ENCODE measurements at places on chromosomes 6 and 20.

DNA sequence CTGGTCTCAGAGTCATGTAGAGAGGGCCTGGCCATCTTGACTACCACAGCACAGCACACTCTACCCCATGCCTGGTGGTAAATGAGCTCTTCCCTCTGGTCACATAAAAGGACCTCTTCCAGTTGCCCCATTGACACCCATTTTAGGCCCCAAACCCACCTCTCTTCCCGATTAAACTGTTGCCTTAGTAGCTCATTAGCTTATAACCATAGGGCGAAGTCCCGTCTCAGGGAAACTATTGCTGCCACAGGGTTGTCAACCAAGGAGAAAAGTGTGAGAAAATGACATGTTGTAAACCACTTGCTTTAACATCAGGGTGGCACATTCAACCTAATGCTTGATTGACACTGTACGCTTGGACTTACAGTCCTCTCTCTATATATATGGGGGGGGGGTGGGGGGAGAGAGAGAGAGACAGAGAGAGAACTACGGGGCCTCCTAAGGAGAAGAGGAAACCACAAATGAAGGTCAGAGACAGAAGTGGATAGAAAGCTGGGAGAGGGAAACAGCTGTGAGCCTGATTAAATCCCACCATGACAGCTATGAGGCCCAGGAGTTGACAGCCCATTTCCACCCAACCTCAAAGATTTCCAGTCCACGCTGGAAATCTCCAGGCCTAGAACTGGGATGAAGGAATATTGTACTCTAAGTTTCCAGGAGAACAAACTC, 14.9 kb upstream of the BTN1A1 start:
- DNase-seq: peak; percentile 88

DNA sequence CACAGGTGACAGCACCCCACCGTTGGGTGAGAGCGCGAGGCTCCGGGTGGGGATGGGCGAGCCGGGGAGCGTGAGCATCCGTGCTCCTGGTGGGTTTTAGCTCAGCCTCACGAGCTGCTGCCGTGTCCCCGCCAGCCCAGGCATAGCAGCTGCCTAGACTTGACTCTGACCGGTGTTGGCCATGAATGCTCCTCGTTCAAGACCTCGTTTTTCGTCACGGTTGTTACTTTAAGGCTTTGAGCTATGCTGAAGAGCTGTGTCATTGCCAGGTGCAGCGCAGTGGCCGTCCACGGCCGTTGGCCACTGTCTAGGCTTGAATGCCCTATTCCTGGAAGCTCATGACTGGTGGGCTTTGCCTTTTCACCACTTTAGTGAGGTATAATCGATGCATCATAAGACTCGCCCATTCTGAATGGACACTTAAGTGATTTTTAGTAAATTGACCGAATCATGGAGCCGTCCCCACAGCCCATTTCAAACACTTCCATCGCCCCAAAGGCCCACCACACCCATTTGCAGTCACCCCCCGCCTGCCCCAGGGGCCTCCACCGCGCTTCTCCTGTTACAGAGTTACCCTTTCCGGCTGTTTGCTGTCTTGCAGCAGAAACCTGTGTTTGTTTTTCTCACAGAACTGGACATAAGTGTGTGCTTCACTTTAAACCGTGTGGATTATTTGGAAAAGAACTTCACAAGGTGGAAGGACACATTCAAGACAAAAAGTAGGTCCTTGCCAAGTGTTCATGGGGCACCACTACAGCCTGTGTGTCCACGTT, 21.4 kb upstream of the ADRM1 start:
- DNase-seq: no peak

DNA sequence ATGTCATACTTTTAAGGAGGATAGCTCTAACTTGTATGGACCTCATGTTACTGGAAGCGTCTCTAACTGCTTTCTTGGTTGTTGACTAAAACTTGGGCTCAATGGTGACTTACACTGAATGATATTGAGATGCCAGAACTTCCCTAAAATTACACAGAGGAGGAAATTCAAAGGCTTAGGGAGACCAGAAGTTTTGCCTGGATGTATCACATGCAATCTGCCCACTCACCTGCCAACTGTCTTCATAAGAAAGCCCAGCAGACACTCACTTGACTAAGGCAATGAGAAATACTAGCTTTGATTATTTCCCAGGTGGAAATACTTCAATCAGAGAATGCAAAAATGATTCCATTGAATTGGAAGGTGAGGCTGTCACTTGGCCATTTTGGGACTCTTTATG, 51.2 kb upstream of the PDYN start:
- no peak for DNase-seq

- no peak for DNase-seq
These were observed 301.8 kb upstream of the AGPAT4 start for GRCh38 chr6:161575523-161576254.

DNA sequence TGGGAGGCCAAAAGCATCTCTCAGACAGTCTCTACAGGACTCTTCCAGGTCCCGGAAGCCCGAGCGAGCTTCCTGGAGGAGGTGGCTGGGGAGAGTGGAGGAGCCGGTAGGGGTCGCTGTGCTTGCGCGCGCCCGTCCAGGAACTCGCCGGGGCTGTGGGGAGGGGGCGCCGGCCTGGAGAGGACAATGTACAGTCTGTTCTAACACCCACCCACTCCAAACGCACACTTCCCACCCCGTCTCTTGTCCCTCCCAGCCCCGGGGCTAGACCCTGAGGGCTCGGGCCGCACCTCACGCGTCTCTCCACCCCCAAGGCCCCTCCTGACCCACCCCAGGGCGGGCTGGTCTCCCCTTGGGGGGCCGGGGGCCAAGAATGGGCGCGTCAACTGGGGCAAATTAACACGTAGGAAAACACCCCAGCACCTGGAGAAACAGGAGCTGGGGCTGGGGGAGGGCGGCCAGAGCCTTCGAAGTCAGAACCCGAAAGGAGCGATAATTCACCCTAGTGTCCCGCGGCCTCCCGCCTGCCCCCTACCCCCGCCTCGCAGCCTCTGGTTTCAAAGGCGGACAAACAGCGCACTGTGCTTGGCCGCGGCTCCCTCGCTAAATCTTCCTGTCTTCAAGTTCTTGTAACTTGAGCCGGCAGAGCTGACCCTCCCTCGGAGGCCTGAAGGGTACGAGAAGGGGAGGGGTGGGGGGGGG, 103.2 kb upstream of the FOXP4 start:
- DNase-seq: peak; percentile 19

- no peak for DNase-seq
These were observed 285.6 kb upstream of the ID4 start for GRCh38 chr6:19551611-19552010.

GRCh38 chr20:32333988-32334885, 23.9 kb upstream of the ASXL1 start:
- peak; percentile 88 for DNase-seq

GRCh38 chr6:16933961-16934360, 167.9 kb upstream of the STMND1 start:
- DNase-seq: no peak

GRCh38 chr6:140360651-140361050, 986.2 kb upstream of the CITED2 start:
- no peak for DNase-seq

- DNase-seq: no peak
These were observed 16.7 kb upstream of the CDK5RAP1 start for GRCh38 chr20:33418033-33418432.

DNA sequence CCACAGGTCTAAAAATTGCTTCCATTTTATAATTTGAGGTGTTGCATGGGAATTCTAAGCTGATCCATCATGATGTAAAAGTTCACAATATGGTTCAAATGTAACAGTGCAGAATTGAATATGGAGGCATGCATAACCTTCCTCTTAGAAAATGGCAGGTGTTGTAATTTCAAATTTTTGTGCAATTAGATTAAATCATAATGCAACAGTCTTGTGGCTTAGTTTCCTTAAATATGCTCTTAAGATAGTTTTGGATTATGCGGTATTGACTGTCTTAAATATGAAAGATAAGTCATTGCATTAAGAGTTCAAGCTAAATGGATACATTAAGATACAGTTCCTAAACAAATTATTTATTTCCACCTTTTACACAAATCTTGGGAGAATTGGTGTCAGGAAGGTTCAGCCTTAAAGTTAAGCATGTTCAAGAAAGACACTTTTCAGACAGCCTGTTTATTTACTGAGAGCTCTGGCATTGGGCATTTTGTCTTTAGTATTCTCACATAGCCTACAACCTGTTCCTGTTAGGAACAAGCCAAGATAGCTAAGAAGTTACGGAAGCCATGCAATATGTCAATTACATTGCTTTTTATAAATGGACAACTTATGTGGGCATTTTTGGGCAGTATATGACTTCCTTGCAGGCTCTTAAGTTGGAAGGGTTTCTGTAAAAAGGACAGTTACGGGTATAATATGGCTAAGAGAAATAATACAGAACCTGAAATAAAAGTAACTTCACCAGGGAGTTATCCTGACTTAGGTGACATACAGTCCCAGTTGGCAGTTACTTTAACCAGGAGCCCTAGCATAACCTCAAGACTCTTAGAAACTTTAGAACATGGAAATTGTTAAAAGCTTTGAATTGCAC, 9.3 kb downstream of the SRSF3 start:
- no peak for DNase-seq

DNA sequence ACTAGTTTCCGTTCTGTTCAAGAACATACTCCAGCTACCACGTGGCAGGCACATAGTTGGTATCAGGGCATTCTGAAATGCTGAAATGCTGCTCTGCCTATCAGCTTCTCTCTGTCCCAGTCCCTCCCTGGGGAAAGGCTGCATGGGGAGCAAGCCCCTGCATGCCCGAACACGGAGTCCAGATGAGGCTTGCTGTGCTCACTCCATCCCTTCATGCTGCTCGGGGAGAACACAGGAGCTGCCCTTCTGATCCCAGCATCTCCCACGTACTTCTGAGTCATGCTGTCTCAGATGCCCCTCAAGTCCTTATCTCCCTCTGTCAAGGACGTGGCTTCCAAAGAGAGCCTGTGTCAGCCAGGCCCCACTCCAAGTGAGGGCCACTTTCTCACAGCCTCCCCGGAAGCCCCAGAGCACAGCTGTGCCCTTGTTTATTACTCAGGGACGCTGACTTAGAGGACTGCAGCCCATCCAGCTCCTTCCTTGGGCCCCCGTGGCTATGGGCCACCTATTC, 29.4 kb downstream of the THBS2 start:
- no peak for DNase-seq

GRCh38 chr20:18144541-18145099, 7.0 kb downstream of the KAT14 start:
- DNase-seq: no peak

DNA sequence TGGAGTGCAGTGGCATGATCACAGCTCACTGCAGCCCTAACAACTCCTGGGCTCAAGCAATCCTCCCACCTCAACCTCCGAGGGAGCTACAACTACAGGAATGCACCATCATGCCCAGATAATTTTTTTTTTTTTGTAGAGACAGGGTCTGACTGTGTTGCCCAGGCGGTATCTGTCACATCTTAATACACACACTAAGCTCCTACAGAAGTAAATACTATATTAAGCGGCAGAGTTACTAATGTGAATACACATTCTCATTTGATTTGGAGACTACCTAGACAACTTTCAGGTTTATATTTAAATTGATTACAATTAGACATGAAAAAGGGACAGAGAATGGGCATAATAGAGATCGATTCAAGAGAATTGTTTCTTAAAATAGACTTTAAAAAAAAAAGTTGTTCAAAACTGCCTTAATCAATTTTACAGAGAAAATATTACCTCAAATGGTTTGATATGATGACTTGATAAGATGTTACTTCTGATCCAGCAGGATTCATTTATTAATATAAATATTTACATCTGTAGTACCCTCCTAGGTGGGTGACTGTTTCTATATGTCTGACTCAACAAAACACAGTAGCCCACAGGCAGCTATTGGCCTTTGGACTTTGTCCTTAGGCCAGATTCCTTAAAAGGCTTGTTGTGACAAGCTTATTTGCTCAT, 7.1 kb upstream of the LOC128125822 start:
- DNase-seq: no peak

- DNase-seq: no peak
These were observed 18.3 kb upstream of the CITED2 start for GRCh38 chr6:139392794-139393193.

- DNase-seq: no peak
These were observed 50.6 kb downstream of the TRAF3IP2 start for GRCh38 chr6:111555036-111555435.

- DNase-seq: no peak
These were observed 16.6 kb downstream of the NKX2-4 start for GRCh38 chr20:21380711-21381110.

GRCh38 chr6:44086931-44087574, 40.2 kb downstream of the MRPL14 start:
- no peak for DNase-seq

DNA sequence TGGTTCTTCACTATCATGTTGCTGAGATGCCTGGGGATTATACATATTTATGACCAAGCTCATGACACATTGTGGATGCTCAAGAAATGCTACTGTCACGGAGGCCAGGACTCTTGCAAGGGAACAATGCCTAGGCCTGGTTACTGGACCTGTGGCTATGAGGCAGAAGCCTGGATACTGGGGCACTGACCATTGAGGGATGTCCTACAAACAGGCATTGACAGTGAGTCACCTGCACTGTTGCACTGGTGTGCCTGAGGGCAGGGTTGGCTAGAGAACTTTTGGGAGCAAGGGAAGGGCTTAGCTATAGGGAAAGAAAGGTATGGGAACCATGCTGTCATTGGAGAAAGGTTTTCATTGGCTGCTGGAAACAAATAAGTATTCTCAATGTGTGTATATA, 313.1 kb upstream of the SUPT3H start:
- DNase-seq: no peak

- DNase-seq: no peak
These were observed 79.5 kb downstream of the FYN start for GRCh38 chr6:111793711-111794111.

DNA sequence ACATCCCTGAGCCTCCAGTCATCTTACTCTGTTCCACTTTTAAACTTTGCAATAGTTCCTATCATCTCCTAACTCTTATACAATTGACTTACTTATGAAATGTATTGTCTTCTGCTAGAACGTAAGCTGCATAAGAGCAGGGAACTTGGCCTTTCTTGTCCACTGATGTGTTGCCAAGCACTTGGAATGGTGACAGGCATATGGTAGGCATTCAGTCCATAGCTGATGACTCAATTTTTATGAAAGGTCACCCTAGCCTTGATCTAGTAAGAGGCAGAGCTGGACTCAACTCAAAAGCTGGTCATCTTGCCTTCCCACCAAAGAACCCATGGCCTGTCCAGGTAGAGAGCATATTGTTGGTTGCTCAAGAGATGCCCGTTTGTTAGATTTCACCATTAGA, 82.4 kb upstream of the FAM184A start:
- DNase-seq: no peak

GRCh38 chr6:163457637-163458561, 43.4 kb downstream of the QKI start:
- DNase-seq: peak; percentile 30

DNA sequence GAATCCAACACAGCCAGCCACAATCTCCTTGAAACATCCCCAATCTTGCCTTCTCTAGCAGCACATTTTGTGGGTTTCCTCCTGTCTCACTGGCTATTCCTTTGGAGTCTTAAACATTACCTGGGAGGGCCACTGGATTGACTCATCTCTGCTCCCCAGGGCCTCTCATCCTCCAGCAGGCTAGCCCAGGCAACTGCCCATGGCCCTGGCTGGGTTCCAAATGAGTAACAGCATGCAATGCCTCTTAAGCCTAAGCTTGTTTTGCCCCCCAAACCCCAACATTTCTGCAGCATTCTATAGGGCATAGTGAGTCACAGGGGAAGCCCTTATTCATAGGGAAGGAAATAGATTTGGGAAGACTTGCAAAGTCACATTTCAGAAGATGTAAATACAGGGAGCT, 204.9 kb downstream of the FOXA2 start:
- DNase-seq: no peak

GRCh38 chr6:44022296-44022661, 105.0 kb downstream of the MRPL14 start:
- no peak for DNase-seq

- peak; percentile 38 for DNase-seq
These were observed 5.3 kb upstream of the PRR18 start for GRCh38 chr6:166313255-166314070.

- peak; percentile 75 for DNase-seq
These were observed 207.7 kb upstream of the SNX9 start for GRCh38 chr6:157615420-157615769.
